ENCODE measurements at places on chromosomes 11 and 22.

DNA sequence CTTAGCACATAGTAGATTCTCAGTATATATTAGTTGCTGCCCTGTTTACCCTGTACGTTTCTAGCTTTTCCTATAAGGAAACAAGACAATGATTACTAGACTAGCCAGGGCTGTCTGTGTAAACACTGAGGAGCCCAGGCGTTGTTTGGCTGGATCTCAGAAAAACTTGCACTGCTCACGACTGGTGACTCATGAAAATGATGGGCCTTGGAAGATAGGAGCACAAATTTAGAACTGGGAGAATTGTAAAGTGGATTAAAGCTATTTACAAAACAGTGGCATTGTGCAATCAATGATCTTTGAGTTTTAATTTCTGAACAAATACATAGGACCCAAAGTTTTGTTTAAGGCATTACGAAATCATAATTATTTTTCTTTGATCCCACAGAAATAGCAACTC, 276.9 kb downstream of the FAM76B start:
- DNase-seq, result no peak

GRCh38 chr11:2189938-2190656, 18.5 kb upstream of the TH start:
- no peak for DNase-seq

- DNase-seq, result no peak
These were observed 11.0 kb downstream of the RHBDD3 start for GRCh38 chr22:29256606-29257325.

GRCh38 chr11:64533501-64533900, 57.5 kb upstream of the SLC22A12 start:
- DNase-seq, result no peak
